ENCODE measurements at places on chromosomes 16 and 17.

DNA sequence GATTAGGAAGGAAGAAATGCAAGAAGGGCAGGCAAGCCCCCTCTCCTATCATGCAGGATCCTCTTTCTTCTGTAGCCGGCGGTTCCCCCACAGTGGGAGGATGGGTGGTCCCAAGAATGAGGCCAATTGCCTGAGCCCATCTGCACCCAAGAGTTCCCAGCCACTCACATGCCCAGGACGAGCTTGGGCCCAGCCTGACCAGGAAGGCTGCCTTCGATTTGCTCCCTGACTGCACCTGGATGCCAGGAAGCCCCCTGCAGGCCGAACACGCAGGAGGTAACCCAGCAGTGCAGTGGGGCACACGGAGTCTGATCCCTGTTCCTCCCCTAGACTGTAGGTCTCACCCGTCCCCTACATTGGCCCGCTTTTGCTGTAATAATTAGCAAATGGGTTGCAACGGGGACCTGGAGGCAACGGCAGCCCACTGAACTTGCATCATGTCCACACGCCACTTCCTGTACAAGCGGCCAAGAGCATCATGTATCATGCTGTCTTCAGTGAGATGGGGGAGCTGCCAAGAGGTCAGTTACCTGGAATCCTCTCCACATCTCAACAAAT, 67.5 kb downstream of the AMFR start:
- DNase-seq = no peak

- DNase-seq = no peak
Observed at GRCh38 chr17:50719924-50720794, 756 bp downstream of the LUC7L3 start.

DNA sequence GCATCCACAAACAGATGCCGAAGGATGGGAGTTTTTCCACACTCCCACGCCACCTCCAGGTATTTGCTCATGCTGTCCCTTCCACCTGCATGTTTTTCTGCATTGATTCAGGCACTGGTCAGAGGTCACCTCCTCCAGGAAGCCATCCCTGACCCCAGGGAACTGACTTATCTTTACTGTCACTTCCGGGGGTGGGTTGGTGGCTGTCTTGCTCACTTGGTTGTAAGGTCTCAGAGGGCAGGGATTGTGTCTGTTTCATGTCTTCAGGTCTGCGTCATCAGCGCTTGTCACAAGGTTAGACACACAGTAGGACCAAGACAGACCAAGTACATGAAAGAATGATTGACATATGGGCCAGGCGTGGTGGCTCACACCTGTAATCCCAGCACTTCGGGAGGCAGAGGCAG, 1.9 kb upstream of the IL4R start:
- no peak for DNase-seq

- DNase-seq = peak; percentile 74
Observed at GRCh38 chr17:27651411-27652345, 20.7 kb downstream of the LGALS9 start.

DNA sequence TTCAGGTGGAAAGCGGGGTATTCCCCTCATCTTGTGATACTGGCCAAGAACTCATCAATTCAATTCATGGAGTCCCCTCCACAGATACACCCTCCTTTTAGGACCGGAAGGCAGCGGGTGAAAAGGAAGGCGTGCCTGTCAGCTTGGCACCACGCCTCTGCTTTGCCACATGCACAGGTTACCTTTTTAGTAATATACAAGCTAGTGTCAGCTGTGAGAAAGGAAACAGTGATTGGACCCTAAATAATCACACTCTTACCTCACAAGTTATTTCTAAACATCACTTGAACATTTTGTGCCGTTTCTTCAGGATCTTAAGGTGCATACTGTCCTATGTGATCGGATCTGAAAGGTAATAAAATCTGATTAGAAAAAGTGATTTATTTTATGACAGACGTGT, 15.7 kb downstream of the ZDHHC7 start:
- peak; percentile 52 for DNase-seq

- DNase-seq = no peak
Observed at GRCh38 chr17:53353919-53354351, 468.8 kb upstream of the KIF2B start.

- DNase-seq = no peak
Observed at GRCh38 chr16:29804455-29805231, 1.7 kb upstream of the MAZ start.

- peak; percentile 85 for DNase-seq
Observed at GRCh38 chr16:57807968-57808528, 5.8 kb upstream of the KIFC3 start.

GRCh38 chr17:22217135-22217534, 524.8 kb downstream of the KCNJ18 start:
- DNase-seq = no peak

- peak; percentile 65 for DNase-seq
Observed at GRCh38 chr17:20156196-20157000, 147.2 kb downstream of the SPECC1 start.

GRCh38 chr16:48877946-48878345, 268.0 kb upstream of the N4BP1 start:
- DNase-seq = no peak

GRCh38 chr17:56257075-56257474, 103.8 kb downstream of the ANKFN1 start:
- no peak for DNase-seq

DNA sequence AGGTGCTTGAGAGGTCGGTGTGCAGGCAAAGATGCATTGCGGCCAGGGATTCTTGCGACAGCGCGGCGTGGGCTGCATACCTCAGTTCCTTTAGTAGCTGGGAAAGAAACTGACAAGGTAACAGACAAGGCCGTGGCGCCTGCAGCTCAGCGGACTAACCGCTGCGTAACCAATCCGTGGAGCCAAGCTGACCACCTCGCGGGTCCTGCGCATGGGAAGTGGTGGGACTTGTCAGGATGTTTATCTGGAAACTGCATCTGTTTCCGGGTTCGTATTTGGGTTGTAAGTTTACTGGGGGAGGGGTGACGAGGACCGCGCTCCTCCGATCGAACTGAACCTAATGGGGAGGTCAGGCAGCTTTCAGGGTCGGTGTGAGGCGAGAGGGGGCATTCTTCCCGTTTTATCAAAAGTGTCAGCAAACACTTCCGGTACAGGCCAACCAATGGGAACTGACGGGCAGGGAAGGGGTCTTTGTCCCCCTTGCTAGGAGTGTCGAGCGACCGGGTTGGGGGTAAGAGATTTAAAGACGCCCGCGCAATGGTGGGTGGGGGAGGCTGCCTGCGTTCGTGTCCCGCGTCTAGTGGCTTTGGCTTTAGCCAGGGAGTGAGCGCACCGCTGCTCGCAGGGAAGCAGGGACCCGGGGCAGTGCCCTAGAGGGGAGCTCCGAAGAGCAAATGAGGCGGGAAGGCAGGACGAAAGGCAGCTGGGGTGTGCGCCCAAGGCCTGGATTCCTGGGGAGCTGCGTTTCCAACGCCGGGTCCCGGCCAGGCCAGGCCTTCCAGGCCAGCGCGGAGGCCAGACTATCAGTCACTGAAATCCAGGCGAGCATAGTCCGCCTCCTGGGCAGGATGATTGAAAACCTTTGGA, 7.0 kb downstream of the IRX6 start:
- no peak for DNase-seq

DNA sequence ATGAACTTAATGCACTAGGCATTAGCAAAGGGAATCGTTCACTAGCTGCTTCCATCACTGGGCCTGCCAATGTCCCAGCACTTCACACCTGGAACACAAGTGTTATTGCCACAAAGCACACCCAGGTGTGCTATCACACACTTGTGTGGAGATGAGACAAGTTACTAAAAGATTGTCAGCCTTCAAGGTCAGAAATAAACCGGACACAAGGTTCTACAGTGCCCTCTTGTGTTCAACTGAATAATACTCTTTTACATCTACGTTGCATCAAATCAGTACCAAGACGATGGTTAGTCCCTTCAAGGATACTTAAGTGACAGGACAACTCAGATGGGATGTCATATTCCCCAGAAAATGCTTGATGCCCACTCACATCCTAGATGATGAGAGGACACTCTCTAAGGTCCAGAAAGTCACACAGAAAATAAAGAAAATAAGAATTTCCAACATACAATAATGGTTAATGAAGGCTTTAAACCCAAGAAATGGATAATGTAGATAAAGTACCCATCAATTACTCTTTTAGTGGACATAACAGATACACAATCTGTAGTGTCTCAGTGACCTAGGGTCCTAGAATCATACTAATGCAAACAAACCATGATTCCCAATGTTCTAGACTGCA, 16.4 kb upstream of the GLG1 start:
- no peak for DNase-seq

- DNase-seq = no peak
Observed at GRCh38 chr17:48211787-48212186, 104.2 kb downstream of the SNX11 start.

DNA sequence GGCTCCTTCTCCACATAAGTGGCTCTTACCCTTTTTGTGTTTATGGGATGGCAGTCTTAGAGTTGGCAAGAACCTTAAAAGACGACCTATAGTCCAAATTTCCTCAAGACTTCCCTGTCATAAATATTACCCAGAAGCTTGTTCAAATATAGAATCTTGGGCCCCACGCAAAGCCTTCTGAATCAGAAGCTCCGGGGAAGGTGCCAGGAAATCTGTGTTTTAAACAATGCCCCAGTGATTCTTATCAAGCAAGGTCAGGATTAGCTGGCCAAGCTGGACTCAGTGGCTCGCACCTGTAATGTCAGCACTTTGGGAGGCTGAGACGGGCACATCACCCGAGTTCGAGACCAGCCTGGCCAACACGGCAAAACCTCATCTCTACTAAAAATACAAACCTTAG, 85.7 kb downstream of the TIMM22 start:
- DNase-seq = peak; percentile 46

- no peak for DNase-seq
Observed at GRCh38 chr16:87948735-87949070, 2.5 kb upstream of the BANP start.
